ENCODE measurements at places on chromosomes 7 and 10. TPM values are rescaled to one million over a fixed set of nuclear protein-coding genes. Genes with fewer than 3 reads are reported as not detected.

DNA sequence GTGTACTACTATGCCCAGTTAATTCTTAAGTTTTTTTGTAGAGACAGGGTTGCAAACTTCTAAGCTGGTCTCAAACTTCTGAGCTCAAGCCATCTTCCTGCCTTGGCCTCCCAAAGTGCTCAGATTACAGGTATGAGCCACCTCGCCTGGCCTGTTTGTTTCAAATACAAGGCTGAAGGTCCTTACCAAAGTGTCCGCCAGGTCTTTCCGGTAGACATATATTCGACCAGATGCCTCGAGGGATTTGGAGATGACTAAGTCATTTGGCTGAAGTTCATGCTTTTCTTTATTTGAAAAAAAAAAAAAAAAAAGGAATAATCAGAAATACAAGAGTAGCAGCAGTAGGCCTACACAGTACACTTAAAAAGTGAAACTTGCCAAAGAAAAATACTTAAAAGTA is 204.5 kb upstream of the CDCA7L start:
- DNase-seq, result no peak

DNA sequence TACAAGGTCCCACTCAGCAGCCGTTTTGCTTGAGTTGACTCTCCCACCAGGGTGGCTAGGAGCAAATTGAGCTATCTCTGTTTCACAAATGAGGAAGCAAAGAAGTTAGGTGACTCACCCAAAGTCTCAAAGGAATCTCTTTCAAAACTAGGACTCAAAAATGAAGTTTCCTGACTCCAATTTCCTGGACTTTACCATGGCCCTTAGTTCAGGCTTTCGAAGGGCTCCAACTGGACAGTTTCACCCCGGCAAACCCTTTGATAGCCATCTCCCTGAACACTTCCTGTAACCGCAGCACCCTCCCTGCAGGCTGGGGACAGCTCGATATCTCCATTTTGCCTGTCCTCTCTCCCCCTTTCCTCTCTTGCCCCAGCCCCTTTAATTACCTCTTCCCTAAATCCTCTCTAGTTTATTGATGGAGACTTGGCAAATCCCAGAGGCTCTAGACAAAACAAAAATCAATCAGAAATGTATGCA is 4.7 kb upstream of the AFAP1L2 start:
- DNase-seq, result no peak

EVX1 gene
- not detected for total RNA-seq

DNA sequence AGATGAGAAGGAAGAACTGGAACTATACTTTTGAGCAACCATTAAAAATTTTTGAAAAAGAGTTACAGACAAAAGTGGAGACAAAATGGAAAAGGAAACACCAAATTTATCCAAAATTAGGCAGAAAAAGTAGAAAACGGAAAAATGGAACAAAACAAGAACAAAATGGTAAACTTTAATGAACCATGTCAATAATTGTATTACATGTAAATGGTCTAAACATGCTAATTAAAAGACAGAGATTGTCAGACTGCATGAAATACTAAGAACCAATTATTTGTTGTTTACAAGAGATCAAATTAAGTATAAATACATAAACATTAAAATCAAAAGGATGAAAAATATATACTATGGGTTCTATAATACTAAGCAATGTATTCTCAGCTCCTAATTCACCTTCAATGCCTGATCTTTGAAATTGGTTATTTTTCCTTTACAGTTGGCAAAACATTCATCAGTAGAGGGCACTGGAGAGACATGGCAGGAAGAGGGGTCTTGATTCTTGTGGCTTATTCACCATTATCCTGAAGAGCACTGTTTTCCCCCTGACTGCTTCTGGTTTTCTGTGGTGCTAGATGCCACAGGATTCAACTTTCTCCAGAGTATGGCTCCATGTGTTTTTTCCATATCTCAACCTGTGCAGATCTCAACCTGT is 124.9 kb downstream of the ELFN1 start:
- DNase-seq, result no peak

DNA sequence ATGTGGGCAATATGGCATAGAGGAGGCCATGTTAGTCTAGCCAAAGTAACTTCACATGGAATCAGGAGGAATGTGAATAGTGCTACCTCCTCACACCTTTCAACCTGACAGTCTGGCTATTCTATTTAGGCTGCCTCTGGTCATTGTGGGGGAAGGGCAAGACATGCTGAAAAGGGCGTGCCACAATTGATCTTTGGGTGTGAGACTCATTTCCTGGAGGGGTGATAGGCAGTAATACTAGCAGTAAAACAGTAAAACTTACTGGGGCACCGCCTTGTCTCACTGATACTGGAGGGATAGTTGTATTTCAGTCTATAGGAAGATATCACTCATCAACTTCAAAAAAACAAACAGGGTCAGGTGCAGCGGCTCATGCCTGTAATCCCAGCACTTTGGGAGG is 88.7 kb downstream of the TMEM168 start:
- no peak for DNase-seq

SPDYE11 gene
- total RNA-seq, result not detected

DNA sequence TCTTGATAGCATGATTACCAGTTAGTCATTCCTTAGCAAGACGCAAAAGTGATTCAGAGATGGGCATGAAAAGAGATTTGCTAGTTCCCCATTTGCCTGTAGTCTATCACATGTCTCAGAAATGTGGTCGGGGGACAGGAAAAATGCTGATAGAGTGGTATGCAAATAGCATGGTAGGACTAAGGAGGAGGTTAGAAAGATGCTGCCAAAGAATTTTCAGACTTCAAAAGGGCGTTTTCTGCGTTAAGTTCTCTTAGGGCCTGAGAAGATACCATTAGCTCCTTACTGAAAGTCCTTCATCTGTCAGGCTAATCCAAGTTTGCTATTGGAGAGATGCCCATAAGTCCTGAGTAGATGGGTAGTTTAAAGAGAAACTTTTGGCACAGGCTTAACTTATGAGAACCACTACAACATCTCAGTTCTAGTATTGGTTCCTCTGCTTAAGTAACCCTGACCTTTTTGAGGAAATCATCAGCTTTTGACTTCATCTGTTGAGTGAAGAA is 2.7 kb downstream of the CALD1 start:
- DNase-seq, result peak; percentile 38

- no peak for DNase-seq
These were observed 730.8 kb downstream of the PHTF2 start for GRCh38 chr7:78529392-78529791.

FBXO24 gene
- total RNA-seq, result not detected

C10orf53 gene
- total RNA-seq, result not detected

- DNase-seq, result peak; percentile 30
These were observed 91.0 kb upstream of the COL1A2 start for GRCh38 chr7:94303695-94304094.

DNA sequence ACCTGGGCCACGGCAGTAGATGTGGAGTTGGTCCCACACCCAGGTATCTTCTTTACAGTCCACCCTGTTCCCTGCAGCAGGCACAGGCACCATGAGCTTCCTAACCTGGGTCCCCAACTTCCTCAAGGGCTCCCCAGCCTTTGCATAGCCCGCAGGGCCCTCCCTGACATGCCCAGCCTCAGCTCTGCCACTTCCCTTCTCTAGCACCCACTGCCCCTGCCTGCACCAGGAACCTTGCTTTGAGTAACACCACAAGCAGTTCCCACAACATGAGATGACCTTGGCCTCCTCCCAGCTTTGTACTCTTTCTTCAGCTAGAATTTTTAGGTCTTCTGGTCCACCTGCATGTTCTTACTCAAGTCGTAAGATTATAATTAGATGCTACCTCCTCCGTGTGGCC is 92.2 kb upstream of the ZPBP start:
- DNase-seq, result no peak

Data from Daoy (cell line).